ENCODE measurements at places on chromosomes 7 and 10.

DNA sequence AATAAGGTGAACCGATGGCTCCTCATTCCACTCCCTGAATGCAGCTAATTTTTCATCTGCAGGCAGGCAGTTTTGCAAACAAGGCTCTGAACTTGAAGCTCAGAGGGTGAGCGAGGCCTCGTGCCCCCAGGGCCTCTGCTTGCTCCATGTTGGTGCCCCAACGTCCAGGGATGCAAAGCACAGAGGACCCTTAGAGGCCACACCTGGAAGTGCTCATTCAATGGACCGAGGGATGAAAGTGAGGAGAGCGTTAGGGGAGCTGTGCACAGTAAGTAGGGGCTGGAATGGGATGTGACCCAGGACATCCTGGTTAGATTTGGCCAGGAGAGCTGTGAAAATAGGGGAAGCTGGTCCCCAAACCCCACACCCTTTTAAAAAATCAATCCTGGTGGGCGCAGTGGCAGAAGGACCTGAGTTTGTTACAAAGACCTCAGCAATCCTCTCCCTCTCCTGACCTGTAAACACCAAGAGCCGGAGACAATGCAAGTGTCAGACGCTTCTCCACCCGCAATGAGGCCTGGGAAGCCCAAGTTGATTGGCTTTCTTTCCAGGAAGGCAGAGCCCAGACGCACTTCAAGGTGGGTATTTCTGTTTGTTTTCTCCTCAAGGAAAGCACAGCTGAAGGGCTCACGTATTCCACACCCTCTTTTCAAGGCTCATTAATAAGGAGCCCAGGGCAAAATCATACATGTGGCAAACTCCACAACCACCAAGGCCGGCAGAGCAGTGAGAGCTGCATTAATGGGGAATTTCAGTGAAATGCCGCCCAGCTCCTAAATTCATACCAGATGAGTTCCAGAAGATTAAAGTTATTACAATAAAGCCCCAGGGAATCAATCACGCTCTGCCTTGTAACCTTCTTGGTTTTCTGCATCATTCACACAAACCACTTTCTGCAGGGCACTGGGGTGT, 14.1 kb upstream of the CXCL12 start:
- no peak for DNase-seq

GRCh38 chr7:14759785-14760184, 142.8 kb downstream of the DGKB start:
- no peak for DNase-seq

GRCh38 chr10:132417257-132417910, 20.4 kb downstream of the PWWP2B start:
- no peak for DNase-seq

DNA sequence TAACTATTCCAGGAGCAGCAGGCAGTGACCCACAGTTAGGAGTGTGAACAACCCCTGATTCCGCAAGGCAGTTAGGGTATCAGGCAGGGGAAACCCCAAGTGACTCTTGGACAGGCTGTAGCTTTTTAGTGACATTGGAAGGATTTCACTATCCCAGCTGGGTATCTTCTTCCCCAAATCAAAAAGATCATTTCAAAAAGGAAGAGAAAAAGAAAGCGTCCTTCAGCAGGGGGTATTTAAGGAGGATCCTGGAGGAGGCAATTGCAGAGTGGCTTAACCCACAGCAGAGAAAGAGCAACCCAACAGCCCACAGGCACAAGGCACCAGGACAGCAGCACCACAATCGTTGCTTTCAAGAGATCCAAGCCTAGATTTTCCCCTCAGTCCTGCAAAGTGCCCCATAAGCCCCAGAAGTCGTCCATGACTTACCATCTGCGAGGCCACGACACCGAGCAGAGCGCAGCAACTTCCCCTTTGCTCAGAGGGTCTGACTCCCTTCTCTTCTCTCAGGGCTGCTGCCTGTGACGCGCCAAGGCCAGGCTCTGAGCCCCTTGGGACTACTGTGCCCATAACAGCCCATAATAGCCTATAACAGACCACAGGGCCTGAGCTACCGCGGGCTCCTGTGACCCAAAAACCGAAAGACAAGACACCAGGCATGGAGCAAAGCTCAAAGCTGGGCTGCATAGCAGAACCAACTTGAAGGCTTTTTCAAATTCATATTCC, 19.8 kb downstream of the PIK3AP1 start:
- no peak for DNase-seq

DNA sequence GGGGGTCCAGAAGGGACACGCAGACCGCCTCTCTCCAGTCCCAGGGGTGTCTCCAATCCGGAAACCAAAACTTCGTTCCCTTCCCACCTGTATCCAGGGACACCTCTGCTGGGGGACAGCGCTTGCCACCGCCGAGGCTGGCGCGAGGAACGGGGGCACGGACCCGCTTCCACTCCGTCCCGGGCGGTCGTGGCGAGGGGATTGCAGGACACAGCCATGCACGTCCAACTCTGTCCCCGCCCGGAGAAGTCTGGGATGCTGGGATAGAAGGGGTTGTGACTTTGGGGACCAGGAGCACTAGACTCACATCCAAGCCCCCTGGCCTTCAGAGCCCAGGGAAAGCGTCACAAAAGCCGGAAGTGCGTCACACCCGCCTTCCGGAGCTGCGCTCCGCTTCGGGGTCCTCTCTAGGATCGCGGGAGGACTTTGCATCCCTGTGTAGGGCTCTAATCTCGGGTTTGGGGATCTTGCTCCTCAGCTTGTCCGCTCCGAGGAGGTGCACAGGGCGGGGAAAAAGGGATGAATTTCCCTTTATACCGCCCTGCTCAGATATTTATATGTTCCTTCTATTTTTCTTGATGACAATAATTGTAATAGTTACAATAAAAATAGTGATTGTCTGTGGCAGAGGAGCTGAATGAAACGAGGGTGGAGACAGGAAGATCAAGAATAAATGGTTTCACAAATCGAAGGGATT, at the start of gene FAM200A:
Gene FAM200A, minus strand, starts transcription at position 348 of the 697 bp plus-strand sequence. CDS start 3,707 bp downstream, outside the sequence.
- peak; percentile 78 for DNase-seq

DNA sequence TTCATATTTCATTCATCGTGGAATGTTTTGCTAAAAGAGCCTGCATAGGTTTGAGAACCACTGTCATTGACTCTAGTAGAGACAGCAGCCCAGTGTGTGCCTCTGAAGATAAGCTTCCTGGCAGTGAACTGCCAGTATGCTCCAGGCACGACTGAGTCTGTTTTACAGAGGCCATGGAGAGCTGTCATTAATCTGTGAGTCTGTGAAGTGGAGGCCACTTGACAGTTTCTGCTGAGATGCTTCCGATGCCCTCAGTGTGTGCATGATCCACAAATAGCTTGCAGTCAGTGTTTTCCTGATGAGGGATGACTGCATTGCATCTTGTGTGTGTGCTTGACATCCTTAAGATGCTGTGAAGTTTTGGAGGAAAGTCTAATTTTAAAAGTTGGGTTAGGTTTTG, 162.2 kb downstream of the PFKFB3 start:
- no peak for DNase-seq

DNA sequence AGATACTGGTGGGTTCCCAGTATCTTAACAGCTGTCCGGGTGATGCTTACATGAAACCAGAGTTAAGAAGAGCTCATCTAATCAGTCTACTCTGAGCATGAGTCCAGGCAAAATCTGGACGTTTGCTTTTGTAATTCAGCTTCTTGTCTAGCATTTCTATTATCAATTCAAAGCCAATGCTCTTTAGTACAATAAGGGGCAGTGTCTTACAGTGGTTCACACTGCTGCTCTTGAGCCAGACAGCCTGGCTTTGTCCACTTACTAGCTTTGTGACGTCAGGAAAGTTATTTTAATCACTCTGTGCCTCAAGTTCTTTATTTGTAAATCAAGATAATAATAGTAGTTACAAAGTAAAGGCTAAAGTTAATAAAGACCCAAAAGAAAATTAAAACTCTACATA, 227.3 kb upstream of the TCF7L2 start:
- DNase-seq: no peak

Data from stimulated activated CD4-positive, alpha-beta T cell treated with anti-CD3 and anti-CD28 coated beads, Interleukin-15, amount 100 ng/mL, for 48 hours (primary cell).